ENCODE measurements at places on chromosomes 7 and 10. TPM values are rescaled to one million over a fixed set of nuclear protein-coding genes. Genes with fewer than 3 reads are reported as not detected.

Gene ADCY1
- polyA plus RNA-seq: 1.6 TPM

Gene CALD1
- 17.9 TPM for polyA plus RNA-seq

Gene TMEM176A
- 2.3 TPM for polyA plus RNA-seq

Gene SLC39A12
- 0.01 TPM for polyA plus RNA-seq

Gene PROSER2
- 0.63 TPM for polyA plus RNA-seq

Gene UBE3C
- 94.2 TPM for polyA plus RNA-seq

Gene STAG3
- 0.18 TPM for polyA plus RNA-seq

Gene TET1
- polyA plus RNA-seq: 0.09 TPM

Gene MXI1
- 27.1 TPM for polyA plus RNA-seq

Gene TMEM176B
- polyA plus RNA-seq: 5.6 TPM

Gene NKX2-3
- not detected for polyA plus RNA-seq

Gene HHEX
- 2.0 TPM for polyA plus RNA-seq

Gene LRRC61
- 3.3 TPM for polyA plus RNA-seq

Gene PON1
- polyA plus RNA-seq: 0.10 TPM

Gene FEZF1
- not detected for polyA plus RNA-seq

Gene SPDYE2B
- polyA plus RNA-seq: not detected

Gene TEX36
- not detected for polyA plus RNA-seq

Gene OGDHL
- polyA plus RNA-seq: 0.01 TPM

Gene EVX1
- polyA plus RNA-seq: not detected

Gene AQP1
- 75.0 TPM for polyA plus RNA-seq

Gene DNAJC12
- 20.4 TPM for polyA plus RNA-seq

Measured in psoas muscle (tissue), 8 donors.